ENCODE measurements at places on chromosomes 16 and 17.
A peak's percentile ranks its signal among the peaks of the same experiment; 100 is the strongest.

GRCh38 chr16:66451548-66451947 is 24.5 kb downstream of the BEAN1 start:
- DNase-seq, result no peak

GRCh38 chr16:16013812-16014211 is 64.4 kb downstream of the ABCC1 start:
- no peak for DNase-seq

GRCh38 chr16:86406056-86406455 is 104.3 kb upstream of the FOXF1 start:
- DNase-seq, result no peak

GRCh38 chr16:47722046-47722445 is 260.9 kb downstream of the PHKB start:
- no peak for DNase-seq

- DNase-seq, result peak; percentile 87
Measured at GRCh38 chr17:31094600-31095235, at the start of gene NF1. Gene NF1 (plus strand): TSS chr17:31094977. CDS start chr17:31095310, 333 bp downstream.

DNA sequence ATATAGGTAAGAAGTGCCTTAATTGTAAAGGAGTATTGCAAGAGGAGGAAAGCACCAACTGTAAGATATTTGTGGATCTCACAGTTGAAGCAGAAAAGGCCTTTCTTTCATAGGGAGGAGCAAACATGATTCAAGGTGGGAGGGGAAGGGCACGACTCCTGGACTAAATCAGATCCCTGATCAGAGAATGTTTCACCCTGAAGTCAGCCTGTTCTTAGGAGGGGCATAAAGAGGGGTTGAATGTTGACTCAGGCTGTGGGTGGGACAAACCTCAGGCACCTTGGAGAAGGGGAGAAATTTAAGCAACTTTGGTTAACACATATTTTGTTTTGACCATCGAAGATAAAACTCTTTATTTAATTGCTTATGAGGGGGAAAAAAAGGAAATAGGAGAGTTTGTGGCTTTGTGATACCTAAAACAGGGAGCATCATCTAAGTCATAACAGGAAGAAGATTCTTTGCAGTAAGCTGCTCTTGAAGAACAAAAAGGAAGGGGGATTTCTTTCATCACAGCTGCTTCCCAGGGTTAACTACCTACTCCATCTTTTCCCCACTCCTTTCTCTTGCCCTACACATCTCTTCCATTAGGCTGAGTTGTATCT is 158.6 kb upstream of the ZNF267 start:
- no peak for DNase-seq

DNA sequence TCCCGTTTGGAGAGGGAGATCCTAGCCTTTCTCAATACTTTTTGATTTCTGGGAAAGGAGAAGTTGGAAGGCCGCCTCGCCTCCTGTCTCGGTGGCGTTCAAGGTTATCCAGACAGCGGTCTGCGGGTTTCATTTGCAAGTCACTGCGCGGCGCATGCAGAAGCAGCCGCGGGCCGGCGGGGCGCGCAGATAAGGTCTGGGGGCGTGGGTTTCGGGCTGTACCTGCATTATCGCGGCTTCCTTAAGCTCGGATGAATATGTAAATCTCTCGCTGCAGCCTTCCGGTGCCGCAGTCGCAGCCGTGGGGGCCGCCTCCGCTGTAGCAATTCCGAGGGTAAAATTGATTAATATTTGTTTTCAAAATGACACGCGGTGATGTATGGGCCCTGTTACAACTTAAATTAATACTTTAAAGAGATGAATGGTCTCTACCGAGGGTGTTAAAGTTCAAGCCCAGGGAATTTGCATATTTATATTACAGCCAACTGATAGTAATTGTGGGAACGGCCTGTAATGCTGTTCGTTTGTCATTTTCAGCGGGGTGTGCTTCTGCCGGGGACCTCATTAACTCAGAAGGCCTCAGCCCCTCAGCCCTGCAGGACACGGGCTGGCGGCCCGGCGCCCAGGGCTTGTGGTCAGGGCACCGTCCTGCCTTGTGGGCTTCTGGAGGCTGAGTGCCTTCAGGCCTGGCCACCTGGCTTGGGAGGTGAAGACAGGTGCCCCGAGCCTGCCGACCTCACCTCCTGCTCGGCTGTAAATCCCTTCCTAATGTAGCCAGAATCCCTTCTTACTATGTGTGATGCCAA is 99.4 kb downstream of the CYLD start:
- no peak for DNase-seq

GRCh38 chr16:8924214-8924613 is 39.5 kb downstream of the USP7 start:
- no peak for DNase-seq

GRCh38 chr17:62657690-62658089 is 30.2 kb downstream of the MRC2 start:
- no peak for DNase-seq

GRCh38 chr16:58440131-58440530 is 47.9 kb downstream of the GINS3 start:
- DNase-seq, result no peak

DNA sequence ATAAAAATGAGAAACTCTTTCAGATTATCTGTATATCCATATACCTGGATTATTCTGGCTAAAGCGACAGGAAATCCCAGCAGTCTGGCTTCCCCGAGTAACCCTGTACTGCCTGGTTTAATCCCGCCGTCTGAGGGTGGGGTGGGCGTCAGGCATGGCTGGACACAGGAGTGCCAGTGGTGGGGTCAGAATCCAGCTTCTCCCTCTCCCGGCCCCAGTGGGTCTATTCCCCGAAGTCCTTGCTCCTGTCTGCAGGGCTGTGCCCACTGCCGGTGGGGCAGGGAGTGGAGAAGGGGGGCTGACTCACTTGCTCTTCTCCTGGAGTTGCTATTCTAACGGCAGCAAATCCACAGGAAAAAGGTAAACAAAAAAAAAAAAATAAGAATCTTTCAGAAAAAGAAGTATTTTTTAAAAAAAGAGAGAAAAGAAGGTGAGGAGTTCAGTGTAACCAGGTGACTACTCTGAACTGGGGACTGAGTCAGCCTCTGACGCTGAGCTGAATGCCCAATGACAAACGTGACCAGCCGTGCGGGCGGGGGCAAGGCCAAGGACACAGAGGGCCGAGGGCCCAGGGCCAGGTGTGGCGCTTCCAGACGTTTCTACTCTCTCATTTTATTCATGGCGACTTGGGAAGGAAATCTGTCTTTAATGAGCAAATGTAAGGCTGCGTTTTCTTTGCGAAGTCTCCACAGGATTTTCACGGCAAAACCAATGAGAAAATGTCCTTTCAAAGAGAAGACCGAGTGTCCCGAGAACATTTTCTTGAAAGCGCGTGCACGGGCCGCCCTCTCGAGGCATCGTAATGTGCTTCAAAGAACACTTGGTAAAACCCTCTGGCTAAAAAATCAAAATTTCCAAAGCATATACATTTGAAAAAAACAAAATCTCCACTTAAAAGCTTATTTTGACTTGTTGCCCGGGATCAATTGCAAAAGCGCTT is 20.2 kb downstream of the FOXF1 start:
- no peak for DNase-seq

DNA sequence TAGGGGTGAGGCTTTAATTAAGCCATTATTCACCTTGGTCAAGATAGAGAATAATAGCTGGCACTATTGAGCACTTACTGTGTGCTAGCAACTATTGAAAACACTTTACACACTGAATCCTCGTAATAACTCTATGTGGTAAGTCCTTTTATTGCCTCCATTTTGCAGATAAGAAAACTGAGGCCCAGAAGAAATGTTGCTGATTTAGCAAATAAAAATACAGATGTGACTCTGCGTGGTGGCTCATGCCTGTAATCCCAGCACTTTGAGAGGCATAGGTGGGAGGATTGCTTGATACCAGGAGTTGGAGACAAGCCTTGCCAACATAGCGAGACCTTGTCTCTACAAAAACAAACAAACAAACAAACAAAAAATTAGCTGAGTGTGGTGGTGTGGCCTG is 19.4 kb downstream of the OTOA start:
- no peak for DNase-seq

DNA sequence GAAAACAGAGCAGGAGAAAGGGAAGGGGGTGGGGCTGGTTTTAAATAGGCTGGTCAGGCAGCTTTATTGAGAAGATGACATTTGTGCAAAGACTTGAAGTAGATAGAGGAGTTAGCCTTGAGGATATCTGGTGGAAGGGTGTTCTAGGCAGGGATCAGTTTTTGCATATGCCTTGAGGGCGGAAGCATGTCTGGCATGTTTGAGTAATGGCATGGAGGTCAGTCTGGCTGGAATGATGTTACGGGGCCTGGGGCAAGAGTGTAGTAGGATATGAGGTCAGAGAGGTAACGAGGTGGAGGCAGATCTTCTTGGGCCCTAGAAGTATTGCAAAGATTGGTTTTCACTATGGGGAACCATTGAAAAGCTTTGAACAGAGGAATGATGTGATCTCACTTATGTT is 4.8 kb downstream of the RABEP1 start:
- DNase-seq, result no peak

- DNase-seq, result no peak
Measured at GRCh38 chr17:55090079-55090492, 121.5 kb downstream of the STXBP4 start.

GRCh38 chr17:81334391-81334901 is 39.3 kb upstream of the SLC38A10 start:
- no peak for DNase-seq

GRCh38 chr17:17648762-17649161 is 32.5 kb upstream of the RAI1 start:
- DNase-seq, result no peak

DNA sequence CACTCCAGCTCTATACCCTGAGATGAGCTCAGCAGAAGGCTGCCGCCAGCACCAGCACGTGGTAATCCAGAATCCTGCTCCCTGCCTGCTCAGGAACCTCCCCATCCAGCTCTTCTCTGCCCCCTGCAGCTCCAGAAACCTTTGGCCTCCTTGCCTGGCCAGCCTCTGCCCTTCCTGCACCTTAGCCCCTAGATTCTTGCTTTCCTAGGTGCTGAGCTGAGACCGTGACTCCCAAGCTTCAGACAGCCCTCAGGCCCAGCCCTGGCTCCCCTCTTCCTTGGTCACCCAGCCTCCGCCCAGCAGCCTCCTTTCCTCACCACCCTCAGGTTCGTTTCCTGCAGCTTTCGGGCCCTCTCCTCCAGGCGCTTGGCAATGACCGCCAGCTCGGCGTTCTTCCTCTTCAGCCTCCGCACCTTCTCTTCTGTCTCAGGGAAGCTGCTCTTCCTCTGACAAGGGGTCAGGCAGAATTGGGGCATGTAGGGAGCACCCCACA is 2.6 kb downstream of the TSPOAP1 start:
- no peak for DNase-seq

DNA sequence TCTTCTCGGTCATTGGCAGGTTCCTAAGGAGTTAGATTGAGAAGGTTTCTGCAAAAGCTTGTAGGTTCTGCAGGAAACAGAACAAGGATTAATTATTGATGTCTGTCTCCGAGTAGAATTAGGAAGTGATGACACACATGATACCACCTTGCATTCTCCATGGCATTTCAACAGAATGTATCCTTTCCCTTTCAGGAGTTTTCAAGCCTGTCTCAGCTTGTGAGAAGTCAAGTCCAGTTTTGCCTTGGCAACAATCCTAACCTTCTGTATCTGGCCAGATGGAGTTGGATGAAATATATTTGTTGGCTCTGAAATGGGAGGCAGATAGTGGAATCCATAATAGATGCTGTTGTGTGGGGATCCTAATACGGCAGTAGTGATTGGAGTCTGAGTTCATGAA is 235.5 kb downstream of the SHISA9 start:
- no peak for DNase-seq

DNA sequence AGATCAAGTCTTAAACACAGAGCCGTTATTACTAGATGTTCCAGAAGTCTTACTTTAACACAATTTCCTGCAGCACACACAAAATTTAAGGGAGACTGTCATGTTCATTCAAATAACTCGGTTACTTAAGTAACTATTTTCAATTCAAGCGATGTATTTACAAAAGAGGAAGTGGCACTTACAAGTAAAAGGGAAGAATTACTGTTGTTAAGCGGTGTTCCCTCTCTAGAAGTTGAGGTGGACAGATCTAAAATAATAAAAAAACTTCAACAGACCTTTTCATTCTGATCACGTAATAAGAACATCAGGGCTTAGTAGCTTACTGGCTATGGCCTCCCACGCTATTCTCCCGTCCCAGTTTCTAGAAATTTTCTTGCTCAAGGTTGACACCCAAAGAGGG is 26.2 kb upstream of the TXNDC11 start:
- DNase-seq, result no peak

DNA sequence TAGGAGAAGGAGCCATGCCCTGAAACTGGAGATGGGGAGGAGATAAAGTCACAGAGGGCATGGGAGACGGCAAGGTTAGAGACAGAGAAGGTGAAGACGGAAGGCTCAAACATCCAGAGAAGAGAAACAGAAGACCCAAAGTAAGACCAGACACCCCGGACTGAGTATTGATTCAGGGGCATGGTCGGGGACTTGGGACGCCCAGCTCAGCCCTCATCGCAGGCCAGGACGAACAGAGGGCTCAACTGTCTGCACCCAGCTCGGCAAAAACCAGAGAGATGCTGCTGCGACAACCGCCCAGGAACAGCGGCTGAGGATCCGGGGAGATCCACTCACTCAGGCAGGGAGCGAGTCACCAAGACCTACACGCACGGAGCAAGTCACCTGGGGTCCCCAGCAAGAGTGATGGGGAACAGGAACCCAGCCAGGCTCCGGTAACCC is 999 bp downstream of the XYLT1 start:
- no peak for DNase-seq

- no peak for DNase-seq
Measured at GRCh38 chr16:23071196-23072083, 77.8 kb downstream of the USP31 start.

GRCh38 chr16:5891296-5891695 is 793.7 kb upstream of the EEF2KMT start:
- no peak for DNase-seq

DNA sequence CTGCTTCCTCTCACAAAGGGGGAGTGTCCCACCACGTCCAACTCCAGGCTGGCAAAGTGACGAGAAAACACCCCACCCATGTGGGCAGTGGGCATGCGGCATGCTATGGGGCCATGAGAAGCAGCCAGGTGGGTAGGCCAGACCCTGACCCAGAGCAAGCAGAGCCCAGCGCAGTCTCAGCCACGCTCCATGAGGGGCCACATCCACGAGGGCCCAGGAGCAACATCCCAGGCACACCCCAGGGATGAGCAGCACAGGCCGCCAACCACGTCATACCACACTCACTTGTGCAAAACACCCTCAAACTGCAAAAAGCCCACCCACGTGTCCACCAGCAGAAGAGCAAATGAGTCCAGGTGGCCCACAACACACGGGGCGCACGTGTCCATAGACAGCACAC is 117.0 kb downstream of the ZNF778 start:
- DNase-seq, result no peak

DNA sequence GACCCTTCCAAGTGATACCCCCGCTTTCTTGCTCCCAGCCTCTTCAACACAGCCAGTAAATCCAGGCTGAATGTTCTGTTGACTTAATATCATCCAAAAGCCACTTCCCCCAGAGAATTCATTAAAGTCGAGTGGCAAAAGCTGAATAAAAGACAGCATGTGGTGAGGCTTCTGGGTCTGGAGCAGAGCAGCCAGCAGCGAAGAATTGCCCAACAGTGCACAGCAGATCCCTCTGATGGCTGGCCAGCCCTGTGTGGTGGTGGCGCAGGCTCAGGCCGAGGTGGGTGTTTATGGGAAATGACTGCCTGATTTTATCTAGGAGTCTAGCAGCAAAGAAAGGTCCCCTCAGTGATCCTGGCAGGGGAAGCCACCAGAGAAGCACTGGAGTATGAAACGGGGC is 30.3 kb upstream of the RCVRN start:
- no peak for DNase-seq

Data from NCI-H1930 (cell line).